Posterior vena cava (tissue), 2 donors: ENCODE measurements at places on chromosomes 5 and 9.

DNA sequence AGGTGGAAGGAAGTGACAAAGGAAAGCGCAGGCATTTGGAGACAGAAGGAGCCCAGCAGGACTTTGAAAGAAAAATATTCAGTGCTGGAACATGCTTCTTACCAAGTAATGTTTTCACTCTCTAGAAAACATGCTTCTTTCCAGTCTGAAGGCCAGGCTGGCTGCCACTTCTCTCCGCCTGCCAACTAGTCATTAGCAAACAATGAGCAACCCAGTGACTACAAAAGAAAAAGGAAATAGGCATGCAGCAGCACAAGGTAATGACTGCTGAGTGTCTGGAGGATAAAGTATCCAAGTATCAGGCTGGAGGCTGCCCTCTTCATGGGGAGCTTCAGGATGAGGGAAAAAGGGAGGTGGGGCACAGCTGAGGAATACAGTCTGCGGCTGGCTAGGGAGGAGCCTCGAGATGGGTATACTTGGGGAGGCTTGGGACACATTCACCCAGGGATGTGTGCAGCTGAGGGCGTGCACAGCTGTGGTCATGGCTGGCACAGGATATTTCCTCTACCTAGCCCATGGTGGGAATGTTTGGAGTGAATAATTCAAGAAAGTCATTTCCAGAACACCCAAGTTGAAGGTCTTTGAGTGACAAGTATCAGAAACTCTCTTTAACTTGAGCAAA lies 161.5 kb upstream of the KIF2A start:
- no peak for DNase-seq

- no peak for DNase-seq
These were observed 245.7 kb downstream of the NSG2 start for GRCh38 chr5:174291162-174291561.

- DNase-seq, result no peak
These were observed 622.6 kb downstream of the PRR16 start for GRCh38 chr5:121086671-121087070.

DNA sequence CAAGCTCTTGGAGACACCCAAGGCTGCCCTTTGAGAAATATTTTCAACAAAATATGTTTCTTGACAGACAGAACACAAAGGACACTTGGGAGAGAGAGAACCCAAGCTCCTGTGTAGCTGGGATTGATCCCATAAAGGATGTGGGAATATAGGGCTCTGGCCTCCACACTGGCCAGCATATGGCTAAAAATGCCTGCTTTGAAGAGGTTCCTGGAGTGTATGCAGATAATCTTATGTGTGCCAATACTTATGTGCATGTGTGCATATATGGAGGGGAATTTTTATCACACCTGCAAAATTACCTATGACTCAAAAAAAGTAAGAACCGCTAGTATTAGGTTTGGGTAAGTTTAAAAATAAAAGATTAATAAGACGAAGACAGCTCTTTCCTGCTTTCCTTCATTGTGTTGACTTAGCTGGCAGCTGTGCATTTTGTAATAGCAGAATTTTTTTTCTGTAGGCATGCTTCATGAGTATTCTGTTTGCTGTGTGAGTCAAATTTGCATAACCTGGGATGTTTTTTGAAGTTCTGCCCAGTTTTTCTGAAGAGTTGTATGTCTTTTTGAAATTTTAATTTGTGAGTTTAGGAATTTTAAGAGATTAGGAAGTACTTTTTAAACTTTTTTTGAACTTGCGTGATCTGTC lies 42.6 kb downstream of the HACD4 start:
- no peak for DNase-seq

DNA sequence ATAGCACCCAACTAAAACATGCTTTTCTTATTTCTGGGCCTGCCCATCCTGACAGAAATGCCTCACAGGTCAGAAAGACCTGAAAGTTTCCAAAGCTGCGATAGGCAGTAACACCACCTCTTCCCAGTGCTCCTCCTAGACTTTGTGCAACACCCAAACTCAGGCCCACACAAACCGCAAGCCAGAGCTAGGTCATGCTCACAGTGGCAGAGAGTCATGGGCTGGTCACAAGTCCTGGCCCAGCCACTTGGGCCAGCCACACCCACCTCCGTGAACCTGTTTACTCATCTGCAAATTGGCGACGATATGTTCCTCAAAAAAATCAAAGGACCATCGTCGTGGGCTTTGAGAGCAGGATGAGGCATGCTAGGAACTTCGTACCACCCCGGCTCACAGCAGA lies 44.0 kb upstream of the SLC25A51 start:
- DNase-seq, result no peak

- no peak for DNase-seq
These were observed 217.2 kb downstream of the TARS1 start for GRCh38 chr5:33657804-33658440.

GRCh38 chr9:35522187-35522586 lies 32.3 kb downstream of the RUSC2 start:
- DNase-seq, result no peak

GRCh38 chr5:17058438-17058837 lies 122.3 kb upstream of the MYO10 start:
- no peak for DNase-seq

GRCh38 chr5:57276353-57276752 lies 102.5 kb downstream of the GPBP1 start:
- DNase-seq, result no peak

DNA sequence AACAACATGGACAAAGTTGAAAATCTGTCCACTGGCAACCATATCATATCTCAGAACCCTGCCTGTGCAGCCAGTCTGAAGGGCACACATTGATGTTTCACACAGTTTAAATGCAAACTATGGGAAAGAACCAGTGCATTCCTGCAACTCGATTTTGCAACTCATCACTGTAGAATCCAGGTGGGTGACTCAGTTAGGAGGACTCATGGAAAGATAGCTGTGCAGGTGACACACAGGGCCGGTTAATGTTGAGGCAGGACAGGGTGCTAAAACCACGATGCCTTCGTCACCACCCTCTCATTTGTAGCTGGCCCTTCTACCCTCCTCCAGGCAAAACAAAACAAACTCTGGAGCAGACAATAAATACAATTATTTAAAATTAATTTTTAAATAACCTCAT lies 62.8 kb downstream of the TLE1 start:
- no peak for DNase-seq

DNA sequence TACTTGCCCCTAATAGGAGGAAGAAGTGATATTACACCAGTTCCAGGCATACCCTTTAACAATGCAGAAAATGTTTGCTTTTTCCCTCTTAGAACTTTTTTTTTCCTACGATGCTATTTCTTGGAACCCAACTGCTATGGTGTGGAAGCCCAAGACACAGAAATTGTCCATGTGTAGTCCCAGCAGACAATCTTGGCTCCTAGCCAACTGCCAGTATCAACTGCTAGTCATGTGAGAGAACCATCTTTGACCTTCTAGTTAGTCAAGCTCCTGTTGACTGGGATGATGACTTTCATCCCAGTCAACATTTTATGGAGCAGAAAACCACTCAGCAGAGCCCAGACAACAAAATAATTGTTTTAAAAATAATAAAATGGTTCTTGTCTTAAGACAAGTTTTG lies 532.4 kb downstream of the TLR4 start:
- no peak for DNase-seq

GRCh38 chr5:90767710-90768109 lies 209.1 kb downstream of the ADGRV1 start:
- DNase-seq, result no peak

DNA sequence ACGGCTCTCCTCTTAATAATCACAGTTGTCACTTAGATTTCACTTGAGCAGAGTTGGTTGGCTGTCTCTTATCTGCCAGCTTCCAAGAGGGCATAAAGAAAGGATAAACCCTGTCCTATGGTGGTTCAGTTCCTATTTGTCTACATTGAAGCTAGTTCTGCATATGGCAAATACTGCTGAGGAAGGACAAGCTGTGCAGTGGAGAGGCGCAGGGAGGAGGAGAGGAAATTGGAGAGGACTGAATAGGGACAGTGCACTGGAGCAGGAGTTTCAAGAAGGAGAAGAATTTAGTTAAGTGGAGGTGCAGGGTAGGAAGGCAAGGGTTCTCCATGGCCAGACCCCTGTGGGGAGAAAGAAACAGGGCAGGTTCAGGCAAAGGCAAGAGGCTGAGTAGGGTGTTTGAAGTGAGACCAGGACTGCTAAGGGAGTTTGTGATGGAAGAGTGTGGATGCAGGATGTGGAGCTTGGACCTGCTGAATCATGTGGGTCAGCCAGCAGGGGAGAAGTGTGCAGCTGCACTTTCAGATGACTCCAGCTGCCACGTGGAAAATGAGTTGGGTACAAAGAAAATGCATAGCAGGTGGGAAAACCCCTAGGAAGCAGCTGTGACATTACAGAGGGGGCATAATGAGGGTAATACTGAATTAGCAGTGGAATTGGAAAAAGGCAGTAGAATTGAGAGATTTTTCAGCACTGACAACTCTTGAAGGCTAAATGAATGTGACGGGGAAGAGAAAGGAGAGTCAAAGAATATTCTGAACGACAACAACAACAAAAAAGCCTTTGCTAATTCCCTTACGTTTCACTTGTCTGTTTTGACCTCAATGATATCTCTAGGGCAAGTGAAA lies 66.8 kb downstream of the MAMDC2 start:
- DNase-seq, result no peak

- DNase-seq, result no peak
These were observed 134.5 kb downstream of the C9orf152 start for GRCh38 chr9:110073356-110073905.

DNA sequence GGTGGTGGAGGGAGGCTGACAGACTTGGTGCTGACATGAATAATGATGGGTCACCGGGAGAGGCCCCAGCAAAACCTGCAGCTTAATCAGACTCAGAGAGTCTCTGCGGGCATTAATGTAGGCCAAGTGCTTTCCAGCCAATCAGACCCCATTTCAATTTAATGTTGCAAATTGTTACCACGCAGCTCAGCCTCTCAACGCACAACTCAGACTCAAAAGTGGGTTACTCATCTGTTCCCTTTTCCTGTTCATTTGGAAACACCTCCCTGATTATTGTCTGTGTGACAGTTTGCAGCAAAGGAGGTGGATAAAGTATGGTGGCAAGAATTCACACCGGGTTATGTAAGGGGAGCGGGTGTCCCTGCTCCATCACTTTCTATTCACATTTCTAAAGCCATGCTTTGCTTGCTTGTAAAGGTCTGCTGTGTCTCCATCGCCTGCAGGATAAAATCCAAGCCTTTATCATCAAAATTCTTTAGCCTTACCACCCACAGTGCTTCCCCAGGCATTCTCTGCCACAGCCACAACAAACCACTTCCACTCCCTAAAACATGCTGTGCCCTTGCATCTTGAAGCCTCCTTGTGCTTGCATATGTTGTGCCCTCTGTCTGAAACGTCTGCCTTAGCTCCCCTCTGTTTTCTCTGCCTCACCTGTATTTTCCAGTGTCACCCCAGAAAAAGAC lies 156.5 kb downstream of the ASTN2 start:
- no peak for DNase-seq

GRCh38 chr5:132480042-132480441 lies 10.5 kb downstream of the IRF1 start:
- DNase-seq, result no peak

DNA sequence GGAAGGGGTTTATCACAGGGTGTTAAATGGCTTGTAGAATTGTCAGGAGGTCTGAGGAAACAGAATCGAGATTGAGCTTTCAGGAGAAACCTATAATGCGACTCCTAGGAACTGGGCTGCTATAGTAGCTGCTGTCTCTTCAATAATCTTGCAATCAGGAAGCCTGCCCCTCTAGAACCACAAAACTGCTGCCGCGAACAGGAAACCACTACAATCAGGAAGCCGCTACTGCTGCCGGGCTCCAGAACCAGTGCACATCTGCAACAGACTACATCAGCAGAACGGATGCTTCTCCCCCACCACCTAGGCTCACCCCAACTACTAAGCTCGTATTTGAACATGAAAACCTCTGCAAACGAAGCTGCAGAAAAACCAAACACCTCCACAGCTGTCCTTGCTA lies 31.6 kb downstream of the TNFSF8 start:
- no peak for DNase-seq

- DNase-seq, result no peak
These were observed 183.9 kb downstream of the C9orf50 start for GRCh38 chr9:129436751-129437625.

DNA sequence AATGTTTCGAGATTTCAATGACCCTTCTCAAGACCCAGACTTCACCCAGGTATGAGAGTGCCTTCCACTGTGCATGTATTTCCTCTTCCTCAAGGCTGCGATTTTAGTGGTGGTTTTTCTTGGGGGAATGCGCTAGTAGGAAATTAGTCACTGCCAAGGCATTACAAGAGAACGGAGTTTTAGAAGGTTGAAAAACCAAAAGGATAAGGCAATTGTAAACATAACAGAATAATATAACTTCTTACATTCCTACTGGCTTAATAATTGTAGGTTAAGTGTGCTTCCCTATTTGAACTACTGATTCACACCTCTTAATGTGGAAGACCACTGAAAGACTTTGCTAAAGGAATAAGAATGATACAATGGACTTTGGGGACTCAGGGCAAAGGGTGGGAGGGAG lies 38.9 kb downstream of the ACO1 start:
- DNase-seq, result no peak

GRCh38 chr5:122756264-122756911 lies 18.5 kb upstream of the SNX2 start:
- DNase-seq, result no peak

GRCh38 chr9:549455-549997 lies 292.0 kb upstream of the DMRT1 start:
- DNase-seq, result no peak

- DNase-seq, result no peak
These were observed 33.1 kb downstream of the SCGB3A1 start for GRCh38 chr5:180558232-180558631.

GRCh38 chr9:125763394-125763801 lies 16.2 kb downstream of the PBX3 start:
- DNase-seq, result no peak

- no peak for DNase-seq
These were observed 1114.0 kb downstream of the PTPRD start for GRCh38 chr9:9498846-9499245.

GRCh38 chr9:14822666-14823065 lies 87.6 kb downstream of the FREM1 start:
- no peak for DNase-seq

DNA sequence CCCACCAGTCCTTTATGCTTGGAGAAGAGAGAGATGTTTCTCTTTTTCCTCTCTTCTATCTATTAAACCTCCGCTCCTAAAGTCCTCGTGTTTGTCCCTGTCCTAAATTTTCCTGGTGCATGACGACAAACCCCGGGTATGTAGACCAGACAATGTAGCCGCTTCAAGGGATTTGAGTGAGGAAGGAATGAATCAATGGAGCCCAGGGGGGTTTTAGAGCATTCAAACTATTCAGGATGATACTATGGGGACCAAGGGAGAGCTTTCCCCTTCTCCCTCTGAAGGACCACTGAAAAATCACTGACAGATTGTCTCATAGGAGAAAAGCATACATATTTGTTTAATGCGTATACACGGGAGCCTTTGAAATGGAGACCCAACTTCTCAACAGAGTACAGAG lies 18.4 kb downstream of the CEL start:
- no peak for DNase-seq

DNA sequence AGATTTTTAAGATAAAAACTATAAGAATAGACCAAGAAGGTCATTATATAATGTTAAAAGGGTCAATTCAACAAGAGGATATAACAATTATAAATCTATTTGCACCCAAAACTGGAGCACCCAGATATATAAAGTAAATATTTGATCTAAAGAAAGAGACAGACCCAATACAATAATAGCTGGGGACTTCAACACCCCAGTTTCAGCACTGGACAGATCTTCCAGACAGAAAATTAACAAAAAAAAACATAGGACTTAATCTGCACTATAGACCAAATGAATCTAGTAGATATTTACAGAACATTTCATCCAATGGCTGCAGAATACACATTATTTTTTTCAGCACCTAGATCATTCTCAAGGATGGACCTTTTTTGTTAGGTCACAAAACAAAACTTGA lies 331.9 kb downstream of the SPOCK1 start:
- DNase-seq, result no peak

GRCh38 chr5:92641031-92641962 lies 939.7 kb downstream of the NR2F1-AS1 start:
- DNase-seq, result no peak
